GM12891 (cell line): ENCODE measurements at places on chromosomes 5 and 9.
A peak's percentile ranks its signal among the peaks of the same experiment; 100 is the strongest.

GRCh38 chr5:171055875-171056454, 194.1 kb downstream of the RANBP17 start:
- DNase-seq = no peak

- no peak for DNase-seq
These were observed 27.4 kb downstream of the FAM219A start for GRCh38 chr9:34430843-34431437.

- no peak for DNase-seq
These were observed 132.7 kb downstream of the PDE4D start for GRCh38 chr5:59760785-59761348.

- DNase-seq = no peak
These were observed 386.3 kb downstream of the DIRAS2 start for GRCh38 chr9:90256345-90256744.

DNA sequence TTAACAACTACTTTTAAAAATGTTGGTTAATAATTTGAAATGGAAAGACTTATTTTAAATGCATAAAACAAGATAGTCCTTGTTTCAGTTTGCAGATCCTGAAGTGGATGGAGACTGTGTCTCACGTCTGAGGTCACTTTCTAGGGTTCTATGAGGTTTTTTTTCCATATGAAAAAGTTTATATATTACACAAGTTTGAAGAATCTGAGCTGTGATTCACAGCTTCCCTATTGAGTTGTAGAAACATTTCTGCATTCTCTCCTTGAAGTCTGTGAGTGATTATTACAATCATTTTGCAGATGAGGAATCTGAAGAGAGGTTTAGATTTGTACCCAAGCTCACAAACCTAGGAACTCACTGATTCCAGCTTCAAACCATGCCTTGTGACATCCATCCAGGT, 442.5 kb upstream of the KLF4 start:
- DNase-seq = no peak

GRCh38 chr5:78888580-78889368, 96.3 kb downstream of the ARSB start:
- DNase-seq = no peak

DNA sequence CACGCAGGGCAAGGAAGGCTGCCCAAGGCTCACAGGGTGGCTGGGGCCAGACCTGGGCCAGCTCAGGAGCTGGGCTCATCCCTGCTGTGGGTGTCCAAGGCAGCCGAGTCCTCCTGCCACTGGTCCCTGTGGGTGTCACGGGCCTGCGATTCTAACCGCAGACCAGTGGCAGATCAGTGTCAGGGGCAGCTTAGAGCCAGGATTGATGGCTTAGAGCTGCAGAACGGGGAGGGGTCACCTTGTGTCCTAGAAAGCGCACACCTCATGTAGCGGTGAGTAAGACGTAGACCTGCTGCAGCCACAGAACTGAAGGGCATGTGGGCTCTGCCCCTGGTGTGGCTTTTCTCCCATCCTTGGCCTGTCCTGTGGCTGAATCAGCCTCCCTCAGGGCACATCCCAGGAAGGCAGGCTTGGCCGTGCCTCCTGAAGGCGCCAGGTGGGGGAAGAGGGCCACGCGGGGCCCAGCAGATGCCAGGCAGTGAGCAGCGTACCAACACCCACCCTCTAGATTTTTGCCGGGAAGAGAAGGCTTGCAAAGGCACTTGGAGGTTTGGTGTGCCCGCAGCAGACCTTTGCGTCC, 78.3 kb upstream of the FCN2 start:
- DNase-seq = no peak

GRCh38 chr5:176561259-176561658, 12.1 kb downstream of the CDHR2 start:
- DNase-seq = no peak

DNA sequence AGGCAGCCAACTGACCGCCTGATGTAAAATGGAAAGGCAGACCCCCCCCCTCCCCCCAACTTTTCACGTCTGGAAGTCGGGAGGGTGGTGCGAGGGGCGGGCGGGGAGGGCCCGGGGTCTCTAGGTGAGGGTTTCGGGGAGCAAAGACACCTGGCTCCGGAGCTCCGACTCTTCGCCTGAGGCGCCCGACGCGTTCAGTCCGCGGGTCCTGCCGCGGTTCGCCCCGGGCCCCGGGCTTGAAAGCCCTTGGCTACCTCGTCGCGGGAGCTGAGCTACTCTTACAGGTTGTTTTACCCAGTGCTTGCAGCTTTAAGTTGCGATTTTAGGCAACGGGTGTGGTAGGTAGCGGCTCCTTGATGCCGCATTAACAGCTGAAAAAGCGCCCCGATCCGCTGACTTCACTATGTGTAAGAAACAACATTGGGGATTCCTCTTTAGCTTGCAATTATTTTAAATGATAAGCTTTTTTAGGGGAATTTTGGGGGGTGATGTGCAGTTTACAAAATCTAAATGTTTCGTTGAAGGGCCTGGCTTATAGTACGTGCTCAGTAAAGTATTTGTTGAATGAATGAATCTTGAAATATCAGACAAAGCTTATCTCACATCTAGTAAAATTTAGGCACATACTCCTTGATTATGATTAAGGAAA, 722 bp downstream of the CDC42SE2 start:
- DNase-seq = no peak

DNA sequence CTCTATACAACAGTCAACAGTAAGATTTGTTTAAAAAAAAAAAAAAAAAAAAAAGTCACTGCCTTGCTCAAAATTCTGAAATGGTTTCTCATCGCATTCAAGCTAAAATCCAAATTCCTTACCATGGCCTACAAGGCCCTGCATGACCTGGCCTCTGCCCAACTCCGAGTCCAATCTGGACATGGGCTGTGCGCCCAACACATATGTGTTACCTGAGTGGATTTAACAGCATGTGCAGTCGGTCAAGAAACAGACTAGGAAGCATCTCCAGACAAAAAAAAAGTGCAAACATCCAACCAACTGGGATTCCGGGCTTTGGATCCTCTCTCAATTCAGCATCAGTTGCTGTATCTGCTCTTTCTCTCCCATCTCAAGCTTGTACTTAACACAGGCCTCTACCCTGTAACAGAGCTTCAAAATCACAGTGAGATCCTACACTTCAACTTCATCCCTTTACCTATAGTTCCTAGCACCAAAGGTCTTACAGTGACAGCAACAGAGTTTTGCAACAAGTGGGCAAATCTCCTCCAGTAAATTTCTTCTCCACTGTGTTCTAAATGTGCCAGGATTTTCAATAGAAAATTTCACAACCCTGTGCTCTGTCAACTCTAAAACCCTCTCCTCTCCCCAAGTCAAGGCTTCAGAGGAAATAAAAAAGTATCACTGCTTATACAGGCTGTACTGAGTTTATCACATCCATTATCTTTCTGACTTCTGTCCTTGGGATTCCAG, 19.6 kb downstream of the ZNF608 start:
- DNase-seq = no peak

GRCh38 chr5:176492431-176492830, 44.2 kb downstream of the FAF2 start:
- DNase-seq = no peak

DNA sequence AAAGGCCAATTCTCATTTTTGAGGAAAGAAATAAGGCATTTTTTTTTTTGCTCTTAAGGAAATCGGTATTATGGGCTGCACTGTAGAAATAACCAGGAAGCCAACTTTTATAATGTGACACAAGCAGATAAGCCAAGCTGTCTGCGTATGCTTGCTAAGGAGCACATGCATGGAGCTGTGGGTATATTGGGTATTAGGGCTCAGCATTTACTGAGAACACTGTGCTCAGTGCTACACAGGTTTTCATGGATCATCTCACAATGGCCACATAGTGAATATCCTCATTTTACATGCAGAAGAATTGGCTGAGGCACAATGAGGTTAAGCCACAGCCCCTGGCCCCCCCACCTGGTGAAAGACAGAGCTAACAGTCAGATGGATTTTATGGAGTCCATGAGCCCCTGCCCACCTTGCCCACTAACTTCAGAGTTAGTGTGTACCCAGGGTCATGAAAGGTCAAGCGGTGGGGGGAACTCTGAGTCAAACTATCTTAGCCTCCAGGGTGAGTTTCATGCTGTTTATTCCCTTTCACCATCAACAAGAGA, 204.8 kb downstream of the SPATA31A6 start:
- DNase-seq = peak; percentile 13

DNA sequence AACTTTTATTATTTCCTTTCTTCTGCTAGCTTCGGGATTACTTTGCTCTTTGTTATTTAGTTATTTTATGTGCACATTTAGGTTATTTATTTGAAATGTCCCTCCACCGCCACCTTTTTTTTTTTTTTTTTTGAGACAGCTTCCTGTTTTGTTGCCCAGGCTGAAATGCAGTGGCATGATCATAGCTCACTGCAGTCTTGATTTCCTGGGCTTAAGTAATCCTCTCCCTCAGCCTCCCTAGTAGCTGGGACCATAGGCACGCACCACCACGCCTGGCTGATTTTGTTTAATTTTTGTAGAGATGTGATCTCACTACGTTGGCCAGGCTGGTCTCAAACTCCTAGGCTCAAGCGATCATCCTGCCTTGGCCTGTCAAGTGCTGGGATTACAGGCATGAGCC, 38.5 kb downstream of the RIC1 start:
- DNase-seq = no peak
